ENCODE measurements at places on chromosomes 3 and 15.

DNA sequence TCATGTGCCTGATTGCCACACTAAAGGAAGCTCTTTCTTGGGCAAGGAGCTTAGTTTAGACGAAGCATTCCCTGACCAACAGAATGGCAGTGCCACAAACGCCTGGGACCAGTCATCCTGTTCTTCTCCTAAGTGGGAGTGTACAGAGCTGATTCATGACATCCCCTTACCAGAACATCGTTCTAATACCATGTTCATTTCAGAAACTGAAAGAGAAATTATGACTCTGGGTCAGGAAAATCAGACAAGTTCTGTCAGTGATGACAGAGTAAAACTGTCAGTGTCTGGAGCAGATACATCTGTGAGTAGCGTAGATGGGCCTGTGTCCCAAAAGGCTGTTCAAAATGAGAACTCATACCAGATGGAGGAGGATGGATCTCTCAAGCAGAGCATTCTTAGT lies 18.4 kb downstream of the SENP5 start:
- no peak for DNase-seq

- no peak for DNase-seq
Measured at GRCh38 chr3:5645692-5646410, 458.3 kb downstream of the EDEM1 start.

- DNase-seq = no peak
Measured at GRCh38 chr3:111236836-111237713, 165.5 kb downstream of the NECTIN3 start.

DNA sequence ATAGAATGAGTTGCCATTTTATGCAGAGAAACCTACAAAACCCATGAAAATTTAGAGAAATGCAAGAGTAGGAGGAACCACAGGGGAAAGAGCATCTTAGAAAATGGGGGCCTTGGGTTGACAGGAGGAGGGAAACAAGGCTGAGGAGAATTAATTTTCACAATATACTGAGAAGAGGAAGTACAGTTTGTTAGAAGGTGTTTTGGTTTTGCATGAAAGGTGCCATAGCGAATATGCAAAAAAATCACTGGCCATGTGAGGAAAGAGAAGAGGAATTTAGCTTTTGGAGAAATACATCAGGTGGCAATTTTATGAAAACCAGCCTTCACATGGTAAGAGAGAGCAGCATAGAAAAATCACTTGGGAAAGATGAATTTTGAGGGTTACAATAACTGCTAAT lies 413.9 kb upstream of the C2CD4B start:
- DNase-seq = no peak

- DNase-seq = no peak
Measured at GRCh38 chr3:96259299-96259698, 555.1 kb upstream of the EPHA6 start.

- DNase-seq = no peak
Measured at GRCh38 chr3:188627652-188628051, 473.7 kb downstream of the LPP start.

DNA sequence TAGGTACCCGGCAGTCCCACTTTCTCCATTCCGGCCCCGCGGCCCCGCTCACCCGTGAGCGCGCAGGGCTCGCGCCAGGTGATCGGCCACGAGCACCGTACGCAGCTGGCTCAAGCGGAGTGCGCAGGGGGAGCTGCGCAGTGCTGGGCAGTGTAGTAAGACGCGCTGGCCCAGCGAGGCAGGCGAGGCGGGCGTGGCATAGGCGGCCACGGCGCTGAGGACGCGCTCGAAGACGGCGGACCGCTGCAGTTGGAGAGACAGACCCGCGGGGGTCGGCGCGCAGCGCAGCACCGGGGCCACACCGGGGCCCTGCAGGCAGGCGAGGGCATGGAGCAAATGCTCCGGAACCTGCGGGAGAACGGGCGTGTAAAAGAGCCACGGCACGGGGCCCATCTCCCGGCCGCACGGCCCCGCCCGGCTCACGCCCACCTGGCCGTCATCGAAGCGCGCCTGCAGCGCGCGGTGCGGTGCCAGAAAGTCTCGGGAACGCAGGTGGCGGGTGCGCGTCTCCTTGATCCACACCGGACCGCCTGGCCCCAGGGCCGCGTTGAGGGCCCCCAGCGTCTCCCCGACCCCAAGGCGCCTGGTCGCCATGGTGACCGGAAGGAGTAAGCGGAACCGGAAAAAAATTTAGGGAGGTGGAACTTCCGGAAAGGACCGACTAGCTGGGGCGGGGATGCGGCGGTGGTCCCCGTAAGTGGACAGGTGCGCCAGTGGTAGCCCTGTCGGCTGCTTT lies at the start of gene DALRD3:
Gene DALRD3, minus strand, starts transcription at position 610 of the 736 bp plus-strand sequence. Its CDS starts 16 bp downstream, at position 594.
- no peak for DNase-seq

DNA sequence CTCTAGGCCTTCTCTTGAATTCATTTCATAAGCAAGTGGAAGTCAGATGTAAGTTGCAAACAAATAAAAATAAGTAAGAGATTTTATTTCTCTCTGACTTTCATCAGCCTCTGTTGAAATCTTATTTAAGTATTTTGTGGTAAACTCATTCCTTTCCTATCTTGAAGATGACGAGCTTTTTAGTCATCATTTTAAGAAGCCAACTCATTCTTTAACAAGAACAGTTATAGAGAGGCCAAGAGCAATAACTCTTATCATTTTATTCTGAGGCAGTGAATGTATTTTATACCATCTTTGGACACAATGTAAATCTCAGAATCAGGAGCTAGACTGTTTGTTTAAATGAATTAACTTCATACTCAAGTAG lies 147.5 kb upstream of the MBNL1 start:
- DNase-seq = no peak

- DNase-seq = no peak
Measured at GRCh38 chr3:364287-364686, 167.7 kb downstream of the CHL1 start.

- DNase-seq = no peak
Measured at GRCh38 chr3:115363071-115363470, 216.0 kb upstream of the ZBTB20 start.

DNA sequence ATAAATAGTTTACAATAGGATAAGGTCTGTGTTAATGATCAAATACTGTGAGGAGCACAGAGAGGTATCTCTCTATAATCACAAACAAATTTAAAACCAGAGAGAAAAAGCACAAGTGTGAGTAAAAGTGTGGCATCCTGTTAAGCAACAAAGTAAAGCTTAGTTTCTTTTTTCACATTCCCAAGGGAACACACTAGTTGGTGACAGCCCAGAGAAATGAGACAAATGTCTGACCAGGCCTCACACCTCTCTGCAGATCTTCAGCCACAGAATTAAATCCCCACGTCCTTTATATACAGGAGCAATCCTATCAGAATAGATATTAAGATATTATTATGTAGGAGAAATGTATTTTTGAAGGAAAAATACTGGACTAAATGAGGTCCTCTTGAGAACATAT lies 2.7 kb downstream of the FBN1 start:
- DNase-seq = no peak

- DNase-seq = no peak
Measured at GRCh38 chr3:270688-271087, 74.1 kb downstream of the CHL1 start.

DNA sequence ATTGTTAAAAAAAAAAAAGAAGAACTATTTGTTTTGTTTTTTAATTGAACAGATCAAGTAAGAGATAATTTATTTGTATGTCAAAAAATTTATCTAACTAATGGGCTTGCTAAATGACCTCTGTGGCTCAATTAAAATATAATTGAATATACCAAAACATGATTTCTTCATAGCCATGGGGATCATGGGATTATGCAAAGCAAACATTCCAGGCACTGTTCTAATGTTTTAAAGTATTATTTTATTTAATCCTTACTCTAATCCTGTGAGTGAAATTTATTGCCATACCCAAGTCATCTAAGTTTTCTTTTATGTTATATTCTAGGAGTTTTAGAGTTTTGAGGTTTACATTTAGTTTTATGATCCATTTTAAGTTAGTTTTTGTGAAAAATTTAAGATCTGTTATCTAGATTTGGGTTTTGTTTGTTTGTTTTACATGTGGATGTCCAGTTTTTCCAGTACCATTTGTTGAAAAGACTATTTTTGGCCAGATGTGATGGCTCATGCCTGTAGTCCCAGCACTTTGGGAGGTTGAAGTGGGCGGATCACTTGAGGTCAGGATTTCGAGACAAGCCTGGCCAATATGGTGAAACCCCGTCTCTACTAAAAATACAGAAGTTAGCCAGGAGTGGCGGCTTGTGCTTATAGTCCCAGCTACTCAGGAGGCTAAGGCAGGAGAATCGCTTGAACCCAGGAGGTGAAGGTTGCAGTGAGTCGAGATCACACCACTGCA lies 52.3 kb upstream of the CNOT10 start:
- no peak for DNase-seq
